ENCODE measurements at places on chromosomes 5 and 9. TPM values are rescaled to one million over a fixed set of nuclear protein-coding genes. Genes with fewer than 3 reads are reported as not detected.

DNA sequence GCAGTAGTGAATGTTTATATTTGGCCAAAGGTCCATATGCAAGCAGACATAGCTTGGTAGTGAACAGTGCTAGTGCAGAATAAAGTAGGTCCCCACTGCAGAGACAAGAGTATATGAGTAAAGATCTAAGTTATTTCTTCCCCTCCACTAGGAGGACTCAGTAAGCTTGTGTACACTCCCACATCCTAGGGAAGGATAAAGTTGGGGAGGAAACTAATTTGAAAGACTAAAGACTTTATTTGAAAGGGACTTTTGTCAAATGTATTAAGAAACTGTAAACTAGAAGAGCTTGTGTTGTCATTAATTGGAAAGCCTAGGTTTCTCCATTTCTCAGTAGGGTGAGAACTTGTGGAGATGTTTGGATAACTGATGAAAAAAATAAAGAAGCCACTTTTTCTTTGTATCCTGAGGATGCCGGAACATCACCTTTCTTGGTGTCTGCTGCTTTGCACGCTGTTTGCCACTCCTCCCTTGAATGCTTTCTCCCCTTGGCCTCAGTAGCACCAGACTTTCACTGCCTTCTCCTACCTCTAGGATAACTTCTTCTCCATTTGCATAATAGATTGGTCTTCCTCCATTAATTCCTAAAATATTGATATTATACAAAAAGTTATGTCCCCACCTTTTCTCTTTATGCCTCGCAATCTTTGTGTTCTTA lies 329.0 kb downstream of the PARP8 start:
- no peak for DNase-seq

GRCh38 chr5:1639757-1640156 lies 116.0 kb upstream of the LPCAT1 start:
- no peak for DNase-seq

- no peak for DNase-seq
These were observed 61.3 kb upstream of the STXBP1 start for GRCh38 chr9:127550751-127551150.

DNA sequence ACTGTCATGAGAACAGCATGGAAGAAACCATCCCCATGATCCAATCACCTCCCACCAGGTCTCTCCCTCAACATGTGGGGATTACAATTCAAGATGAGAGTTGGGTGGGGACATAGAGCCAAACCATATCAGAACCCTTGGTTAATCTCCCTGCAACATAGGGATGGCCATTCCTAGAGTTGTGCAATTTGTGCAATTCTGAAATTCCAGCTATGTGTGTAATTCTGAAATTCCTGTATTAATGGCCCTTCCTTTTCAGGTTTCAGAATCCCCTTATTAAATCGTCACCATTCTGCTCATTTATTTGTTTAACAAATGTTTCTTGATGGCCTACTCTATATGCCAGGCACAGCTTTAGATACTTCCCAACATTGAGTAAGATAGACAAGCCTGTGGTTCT lies 282.6 kb downstream of the SMARCA2 start:
- DNase-seq = no peak

DNA sequence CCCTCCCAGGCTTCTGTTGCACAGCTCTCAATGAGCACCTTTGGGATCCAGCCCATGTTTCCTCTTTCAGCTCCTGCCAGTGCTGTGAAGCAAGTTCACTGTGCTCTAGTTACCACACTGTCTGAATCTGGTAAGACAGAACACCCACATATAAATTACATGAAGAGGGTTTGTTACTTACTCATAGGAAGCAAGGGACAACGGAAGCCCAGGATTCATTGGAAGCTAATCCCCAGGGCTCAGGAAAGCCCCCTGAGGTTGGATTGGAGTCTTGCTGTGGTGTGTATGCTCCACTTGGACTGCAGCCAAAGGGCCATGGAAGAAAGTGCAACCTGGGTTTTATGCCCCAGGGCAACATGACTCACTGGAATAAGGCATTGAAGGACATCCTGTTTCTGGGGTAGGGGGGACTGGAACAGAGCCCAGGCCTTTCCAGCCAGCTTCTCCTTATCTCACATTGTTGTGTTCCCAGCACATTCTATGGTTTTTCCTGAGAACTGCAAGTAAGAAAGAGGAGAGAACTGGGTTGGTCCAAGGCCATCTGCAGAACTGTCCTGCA lies 15.6 kb upstream of the CLK4 start:
- no peak for DNase-seq

SLC34A3 gene
- polyA plus RNA-seq = not detected

DNA sequence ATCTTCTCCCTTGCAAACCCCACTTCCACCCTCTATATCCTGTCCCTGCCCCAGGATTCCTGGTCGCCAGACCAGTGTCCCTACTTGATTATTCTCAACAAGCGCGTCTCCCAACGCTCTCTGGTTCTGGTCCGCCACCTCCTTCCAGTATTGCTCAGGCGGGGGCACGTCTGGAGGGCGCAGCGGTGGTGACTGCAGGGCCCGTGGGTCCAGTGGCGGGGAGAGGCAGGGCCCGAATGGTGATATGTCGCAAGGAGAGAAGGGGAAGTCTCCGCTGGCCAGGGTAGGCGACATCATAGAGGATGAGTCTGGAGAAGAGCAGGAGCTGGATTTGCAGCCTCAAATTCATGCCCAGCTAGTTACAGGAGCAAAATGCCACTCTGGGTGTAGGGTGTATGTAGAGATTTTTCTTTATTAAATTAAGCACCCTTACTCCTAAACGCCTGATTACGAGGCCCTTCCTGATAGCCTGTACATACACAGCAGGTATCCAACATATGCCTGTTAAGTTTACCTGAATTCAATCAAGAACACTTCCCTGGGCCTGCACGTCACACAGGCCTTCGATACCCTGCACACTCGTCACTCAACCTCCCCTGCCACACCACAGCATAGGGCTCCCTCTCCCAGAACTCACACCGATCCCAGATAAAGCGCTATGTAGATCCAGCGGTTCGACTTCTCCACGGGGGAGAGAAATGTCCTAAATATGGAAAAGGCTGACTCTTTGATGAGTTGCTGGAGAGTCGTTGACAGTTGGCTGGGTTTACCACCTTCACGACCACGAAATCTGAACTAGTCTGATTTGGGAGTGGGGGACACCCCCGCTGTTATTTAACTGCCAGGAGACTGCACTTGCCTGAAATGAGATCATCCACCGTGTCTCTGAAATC lies 4.8 kb downstream of the MCIDAS start:
- no peak for DNase-seq

SLC22A4 gene
- not detected for polyA plus RNA-seq

DNA sequence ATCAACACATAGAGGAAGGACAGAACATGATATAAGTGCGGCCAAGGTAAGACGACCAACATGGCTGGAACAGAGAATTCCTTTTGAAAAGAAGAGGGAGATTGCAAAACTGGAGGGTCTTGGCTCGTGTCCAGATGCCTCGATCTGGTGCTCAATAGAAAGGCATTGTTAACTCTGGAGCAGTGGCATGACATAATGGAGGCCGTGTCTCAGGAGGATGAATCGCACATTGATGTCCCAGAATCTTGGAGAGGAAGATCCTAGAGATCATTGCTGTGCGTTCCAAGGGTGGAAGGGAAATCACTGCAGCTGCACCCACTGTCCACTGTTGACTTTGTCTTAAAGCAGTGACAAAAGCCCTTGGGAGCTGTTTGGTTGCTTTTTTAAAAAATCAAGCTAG lies 30.9 kb downstream of the GRAMD2B start:
- DNase-seq = no peak

DNA sequence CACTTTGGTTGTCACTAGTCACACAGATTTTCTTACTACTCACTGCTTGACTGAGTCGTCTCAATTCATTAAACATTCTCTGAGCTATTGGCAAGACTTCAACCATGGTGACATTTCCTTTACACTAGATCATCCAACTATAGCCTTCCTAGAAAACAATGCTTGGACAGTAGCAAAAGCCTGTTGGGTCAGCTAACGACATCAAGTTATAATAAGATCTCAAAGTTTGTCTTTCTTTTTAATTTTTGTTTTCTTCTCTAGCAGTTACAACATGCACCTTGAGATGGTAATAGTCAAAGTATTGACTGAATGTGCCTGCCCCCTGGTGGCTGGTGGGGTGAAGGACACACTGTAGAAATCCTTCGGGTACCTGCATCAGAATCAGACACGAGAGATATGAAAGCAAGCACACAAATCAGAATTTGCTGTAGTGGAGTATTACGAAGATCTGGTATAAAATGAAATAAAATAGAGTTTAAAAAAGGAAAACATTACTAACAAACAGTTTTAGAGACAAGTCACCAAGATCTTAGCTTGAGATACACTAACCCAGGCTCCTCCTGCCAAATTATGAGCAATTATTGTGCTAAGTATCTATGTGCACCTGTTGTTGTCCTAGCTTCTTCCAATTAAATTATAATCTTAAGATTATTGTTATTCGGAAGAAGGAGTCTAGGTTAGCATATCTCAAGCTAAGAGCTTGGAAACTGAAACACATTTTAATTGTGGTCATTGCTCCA lies 81.2 kb downstream of the ARL15 start:
- DNase-seq = peak; percentile 43

DNA sequence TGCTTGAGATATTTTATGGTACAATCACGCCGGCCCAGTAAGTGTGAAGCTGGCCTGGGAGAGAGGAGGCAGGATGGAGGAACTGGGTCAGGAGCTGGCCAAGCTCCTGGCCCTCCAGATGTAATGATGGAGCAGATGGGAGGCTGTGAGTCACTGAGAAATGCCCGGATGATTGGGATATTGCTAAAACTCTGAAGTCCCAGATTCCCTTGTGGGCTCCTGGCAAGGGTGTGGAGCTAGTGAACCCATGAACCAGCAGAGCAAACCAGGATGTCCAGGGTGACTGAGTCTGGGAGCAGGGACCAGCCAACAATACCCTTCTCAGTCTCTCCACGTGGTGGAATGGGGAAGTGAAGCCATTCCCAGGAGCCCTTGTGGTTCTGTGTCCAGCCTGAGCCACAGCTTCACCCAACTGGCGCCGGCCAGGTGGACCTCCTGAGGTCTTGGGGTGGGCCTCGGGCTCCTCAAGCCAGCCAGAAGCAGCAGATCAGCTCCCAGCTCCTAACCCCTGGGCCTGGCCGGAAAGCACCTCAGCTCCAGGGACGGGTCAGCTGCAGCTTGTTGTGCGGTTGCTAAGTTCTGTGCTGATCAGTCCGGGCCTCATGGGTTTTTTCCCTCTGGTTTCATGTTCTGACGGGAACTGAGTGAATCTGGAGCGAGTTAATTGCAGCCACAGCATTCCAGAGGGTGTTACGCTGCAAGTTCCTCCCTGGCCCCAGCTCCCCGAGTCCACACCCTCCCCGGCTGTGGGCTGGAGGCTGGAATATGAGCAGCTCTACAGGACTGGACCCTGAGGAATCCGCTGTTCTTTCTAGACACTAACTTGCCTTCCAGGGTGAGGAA lies 37.6 kb downstream of the DUSP1 start:
- no peak for DNase-seq

- DNase-seq = no peak
These were observed 1092.6 kb upstream of the CDH6 start for GRCh38 chr5:30100929-30101328.

DNA sequence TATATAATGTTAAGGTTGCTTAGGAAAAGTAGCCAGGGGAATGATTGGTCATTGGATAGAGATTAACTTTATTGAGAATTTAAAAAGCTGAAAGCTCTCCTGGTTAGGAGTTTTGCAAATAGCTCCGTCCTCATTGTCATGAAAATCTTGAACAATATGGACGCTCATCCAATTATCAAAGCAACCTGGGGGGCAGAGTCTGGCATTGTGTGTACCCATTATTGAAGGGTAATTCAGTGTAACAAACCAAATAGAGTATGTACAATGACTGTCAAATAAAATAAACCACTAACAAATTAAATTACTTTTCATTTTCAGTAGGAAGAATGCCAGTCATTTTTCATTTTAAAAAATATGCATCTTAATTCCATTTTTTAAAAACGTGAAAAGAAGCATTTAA lies 144.0 kb upstream of the GPR151 start:
- no peak for DNase-seq

DNA sequence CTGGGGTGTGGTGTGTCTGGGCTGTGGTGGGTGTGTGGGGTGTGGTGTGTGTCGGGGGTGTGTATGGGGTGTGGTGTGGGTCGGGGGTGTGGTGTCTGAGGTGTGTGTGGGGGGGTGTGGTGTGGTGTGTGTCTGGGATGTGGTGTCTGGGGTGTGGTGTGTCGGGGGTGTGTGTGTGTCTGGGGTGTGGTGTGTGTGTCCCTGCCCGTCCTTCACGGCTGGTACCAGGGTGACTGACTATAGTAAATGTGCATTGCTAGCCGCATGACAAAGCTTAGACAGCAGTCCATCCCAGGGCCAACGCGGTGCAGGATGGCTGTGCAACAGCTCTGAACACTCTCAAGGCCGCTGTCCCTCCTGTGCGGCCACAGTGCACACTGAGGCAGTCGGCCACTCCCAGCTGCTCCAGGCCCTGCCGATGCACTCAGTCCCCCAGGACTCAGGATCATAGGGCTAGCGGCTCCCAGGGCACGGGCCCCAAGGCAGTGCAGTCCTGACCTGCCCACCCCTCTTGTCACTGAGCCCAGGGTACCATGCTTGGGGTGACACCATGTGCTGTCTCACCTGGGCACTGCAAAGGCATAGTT lies 54.0 kb downstream of the SECISBP2 start:
- peak; percentile 55 for DNase-seq

- DNase-seq = no peak
These were observed 47.4 kb downstream of the NDUFS4 start for GRCh38 chr5:53607886-53608285.

DNA sequence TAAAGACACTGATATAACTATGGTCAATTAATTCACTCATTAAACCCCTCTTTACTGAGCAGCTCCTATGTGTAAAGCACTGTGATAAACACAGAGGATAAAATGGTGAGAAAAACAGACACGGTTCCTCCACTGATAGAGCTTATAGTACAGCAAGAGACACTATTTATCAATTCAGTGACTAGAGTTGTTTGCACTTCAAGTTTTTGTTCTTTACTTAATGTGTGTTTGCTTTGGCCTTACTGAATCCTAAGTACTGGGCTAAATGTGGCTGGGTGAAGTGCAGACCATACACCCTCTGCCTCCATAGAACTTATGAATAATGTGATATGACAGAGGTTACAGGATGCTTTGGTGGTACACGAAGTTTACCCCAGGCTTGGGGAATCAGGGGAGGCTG lies 80.1 kb upstream of the ITGA1 start:
- DNase-seq = no peak

GRCh38 chr5:123752552-123753179 lies 240.7 kb downstream of the CSNK1G3 start:
- no peak for DNase-seq

PRRT1B gene
- not detected for polyA plus RNA-seq

DNA sequence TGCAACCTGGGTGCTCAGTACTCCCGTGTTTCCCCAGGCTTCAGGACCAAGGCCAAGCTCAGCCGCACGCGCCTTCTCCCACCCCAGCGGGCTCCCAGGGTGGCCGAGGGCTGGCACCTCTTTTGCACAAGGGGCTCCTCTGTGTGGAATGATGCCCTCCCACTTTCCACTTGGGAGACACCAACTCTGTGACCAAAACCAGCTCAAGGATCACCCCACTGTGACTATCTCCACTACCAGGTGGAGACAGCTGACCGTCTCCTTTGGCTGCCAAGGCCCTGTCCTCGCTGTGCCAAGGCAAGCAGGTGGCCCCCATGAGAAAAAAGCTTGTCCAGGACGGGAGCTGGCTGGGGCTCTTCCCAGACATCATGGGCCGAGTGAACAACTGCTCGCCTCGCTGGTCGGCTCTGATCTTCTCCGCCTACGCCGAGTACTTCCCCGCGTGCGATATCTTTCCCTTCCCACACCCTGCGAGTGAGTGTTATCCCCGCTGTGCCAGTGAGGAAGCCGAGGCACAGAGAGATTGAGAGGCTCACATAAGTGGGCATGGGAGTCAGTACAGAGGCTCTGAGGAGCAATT lies 132.8 kb downstream of the ZNF354C start:
- DNase-seq = no peak

All from CD4-positive, alpha-beta memory T cell (primary cell).